GM12892 (cell line): ENCODE measurements at places on chromosomes 1 and 21.

GRCh38 chr21:46357684-46358425, 33.9 kb downstream of the PCNT start:
- no peak for DNase-seq

- DNase-seq, result no peak
Observed at GRCh38 chr1:201311356-201312011, 28.2 kb downstream of the PKP1 start.

- no peak for DNase-seq
Observed at GRCh38 chr21:15134701-15135470, 70.1 kb upstream of the NRIP1 start.

- DNase-seq, result no peak
Observed at GRCh38 chr1:3555131-3555920, 56.0 kb downstream of the MEGF6 start.

- no peak for DNase-seq
Observed at GRCh38 chr1:41576206-41576605, 91.7 kb upstream of the EDN2 start.

DNA sequence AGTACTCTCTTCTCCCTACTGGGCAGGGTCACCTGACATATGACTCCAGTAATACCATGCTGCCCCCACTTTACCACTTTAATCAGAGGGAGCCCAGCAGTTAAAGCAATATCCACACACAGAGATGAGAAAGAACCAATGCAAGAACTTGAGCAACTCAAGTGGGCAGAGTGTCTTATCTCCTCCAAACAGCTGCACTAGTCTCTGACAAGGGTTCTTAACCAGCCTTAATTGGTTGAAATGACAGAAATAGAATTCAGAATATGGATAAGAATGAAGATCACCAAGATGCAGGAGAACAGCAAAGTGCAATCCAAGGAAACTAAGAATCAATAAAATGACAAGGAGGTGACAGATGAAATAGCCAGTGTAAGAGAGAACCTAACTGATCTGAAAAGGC, 91.0 kb downstream of the KCNT2 start:
- no peak for DNase-seq

GRCh38 chr1:65104854-65105534, 43.0 kb upstream of the AK4 start:
- no peak for DNase-seq

GRCh38 chr21:45507523-45507875, 34.7 kb downstream of the SLC19A1 start:
- DNase-seq, result no peak

GRCh38 chr1:205610901-205611466, 20.8 kb downstream of the ELK4 start:
- no peak for DNase-seq

DNA sequence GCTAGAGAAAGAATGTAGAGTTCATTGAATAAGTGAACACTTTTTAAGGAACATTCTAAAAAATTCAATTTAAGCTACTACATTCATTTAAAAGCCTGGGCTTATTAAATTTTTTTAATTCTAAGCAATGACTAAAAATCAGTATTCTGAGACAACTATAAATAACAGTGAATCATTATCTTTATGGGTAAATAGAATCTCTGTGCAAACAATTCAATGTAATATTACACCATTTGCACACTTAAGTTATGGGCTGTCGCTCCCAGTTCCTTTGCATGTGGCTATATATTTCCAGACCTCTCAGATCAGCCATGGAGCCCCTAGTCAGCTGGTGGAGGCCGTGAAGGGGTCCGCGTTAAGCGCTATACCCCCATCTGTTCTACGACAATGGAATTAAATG, 65.1 kb downstream of the KCNK1 start:
- DNase-seq, result no peak

DNA sequence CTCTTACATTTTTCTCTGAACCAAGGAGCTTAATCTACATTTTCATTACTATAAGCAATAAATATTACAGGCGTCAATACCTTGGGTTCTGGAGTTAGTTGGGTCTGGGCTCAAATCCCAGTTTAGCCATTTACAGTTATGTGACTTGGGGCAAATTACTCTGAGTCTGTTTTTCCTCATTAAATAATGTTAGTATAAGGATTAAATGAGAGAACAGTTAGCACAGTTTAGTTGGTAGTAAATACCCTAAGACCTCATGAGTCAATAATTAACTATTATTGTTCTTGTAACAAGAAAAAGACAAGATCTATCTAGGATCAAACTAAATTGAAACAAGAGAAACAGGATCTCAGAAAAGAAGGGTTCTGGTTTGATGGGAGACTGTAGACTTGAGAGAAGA, 4.6 kb downstream of the C1orf116 start:
- DNase-seq, result no peak

DNA sequence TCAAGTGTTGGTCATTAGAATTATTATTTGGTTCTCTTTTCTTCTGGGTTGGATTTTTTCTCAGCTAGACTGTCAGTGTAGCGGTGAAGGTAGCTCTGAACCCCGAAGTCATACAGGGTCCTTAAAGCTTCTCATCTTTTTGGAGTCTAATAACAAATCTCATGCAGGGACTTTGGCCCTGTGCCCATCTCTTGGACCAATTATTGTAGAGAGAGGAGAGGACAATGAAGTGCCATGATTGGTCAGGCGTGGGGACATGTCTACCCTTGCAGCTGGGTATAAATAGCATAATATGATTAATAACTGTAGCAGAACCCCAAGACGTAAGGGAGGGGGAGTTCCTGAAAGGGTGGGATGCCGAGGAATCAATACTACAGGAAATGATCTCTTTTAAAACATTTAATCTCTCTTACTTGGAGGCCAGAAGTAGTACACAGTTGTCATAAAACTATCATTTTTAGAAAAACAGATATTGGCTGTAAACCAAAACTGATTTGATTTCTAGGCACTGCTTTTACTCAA, 8.8 kb downstream of the MAGI3 start:
- no peak for DNase-seq

DNA sequence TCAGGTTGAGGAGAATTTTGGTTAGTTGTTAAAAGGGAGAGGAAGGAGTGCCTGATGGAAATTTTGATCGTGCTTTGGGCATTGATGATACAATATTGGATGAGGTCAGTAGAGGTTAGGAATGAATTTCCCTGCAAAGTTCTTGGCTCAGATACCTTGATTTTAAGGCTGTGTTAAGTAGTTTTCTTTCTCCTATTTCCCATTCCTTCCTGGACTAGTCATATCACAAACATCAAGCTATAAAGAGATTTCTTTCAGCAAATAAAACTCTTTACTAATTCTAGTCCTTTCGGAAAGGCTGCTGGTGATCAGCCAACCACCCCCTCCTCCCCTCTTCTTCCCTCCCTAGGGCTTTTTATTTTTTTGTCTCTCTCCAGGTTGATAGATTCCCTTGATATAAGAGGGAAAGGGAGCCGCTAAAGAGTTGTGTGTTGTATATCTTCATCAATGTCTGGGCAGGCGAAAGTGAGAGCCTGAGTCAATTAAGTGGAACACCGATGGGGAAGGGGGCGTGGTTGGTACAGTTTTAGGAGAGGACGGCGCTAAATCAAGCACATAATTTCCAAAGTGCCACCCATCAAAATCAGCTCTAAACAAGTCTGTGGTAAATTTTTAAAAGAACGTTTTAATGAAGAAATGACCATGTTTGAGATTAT, 100.1 kb upstream of the PLXNA2 start:
- no peak for DNase-seq
